Muscle of back (tissue), 13 donors: ENCODE measurements at places on chromosomes 12 and 14.

GRCh38 chr12:12673296-12673695 is 22.7 kb downstream of the GPR19 start:
- no peak for DNase-seq

DNA sequence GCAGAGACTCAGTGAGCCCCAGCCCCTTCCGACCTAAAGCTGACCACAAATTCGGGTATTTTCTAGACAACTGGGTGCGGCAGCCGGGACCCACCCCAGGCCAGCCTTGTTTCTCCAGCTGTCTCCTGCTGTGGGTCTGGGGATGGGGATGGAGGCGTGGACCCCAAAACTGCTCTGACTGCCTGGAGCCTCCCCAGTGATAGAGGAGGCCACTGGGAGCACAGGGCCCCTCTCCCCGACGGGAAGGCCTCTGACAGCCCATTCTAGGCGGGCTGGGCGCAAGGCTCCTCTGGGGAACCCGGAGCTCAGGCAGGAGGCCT is 38.2 kb upstream of the TDRD9 start:
- DNase-seq: no peak

DNA sequence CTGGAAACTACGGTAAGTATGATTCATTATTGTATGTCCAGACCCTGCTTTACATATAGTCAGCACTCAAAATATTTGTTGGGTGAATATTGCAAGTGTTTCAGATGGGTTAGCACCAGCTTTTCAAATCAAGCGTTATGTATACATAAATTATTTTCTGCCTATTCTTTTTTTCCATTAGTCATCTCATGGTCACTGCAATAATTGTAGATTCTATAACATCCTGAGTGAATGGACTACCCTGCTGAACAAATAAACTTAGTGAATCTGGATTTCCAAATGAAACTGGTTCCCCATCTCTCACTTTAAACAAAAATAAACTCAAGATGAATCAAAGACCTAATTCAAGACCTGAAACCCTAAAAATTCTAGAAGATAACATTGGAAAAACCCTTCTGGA is 152.3 kb downstream of the DIO2 start:
- DNase-seq: no peak

DNA sequence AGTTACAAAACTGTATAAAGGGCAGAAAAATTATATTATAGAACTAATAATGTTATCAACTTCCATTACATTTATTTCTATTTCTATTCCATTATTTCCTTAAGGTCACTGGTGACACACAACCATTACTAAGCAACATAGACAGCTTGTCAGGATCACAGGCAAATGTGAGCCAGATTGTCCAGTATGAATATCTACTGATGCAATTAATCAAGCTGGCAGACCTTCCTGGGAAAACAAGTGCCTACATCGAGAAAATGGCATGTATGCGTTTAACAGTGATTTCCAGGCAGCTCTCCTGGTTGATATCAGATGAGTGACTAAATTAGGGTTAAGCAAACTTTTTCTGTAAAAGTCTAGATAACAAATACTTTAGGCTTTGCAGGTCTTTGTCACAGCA is 36.9 kb upstream of the TSPAN8 start:
- DNase-seq: no peak

DNA sequence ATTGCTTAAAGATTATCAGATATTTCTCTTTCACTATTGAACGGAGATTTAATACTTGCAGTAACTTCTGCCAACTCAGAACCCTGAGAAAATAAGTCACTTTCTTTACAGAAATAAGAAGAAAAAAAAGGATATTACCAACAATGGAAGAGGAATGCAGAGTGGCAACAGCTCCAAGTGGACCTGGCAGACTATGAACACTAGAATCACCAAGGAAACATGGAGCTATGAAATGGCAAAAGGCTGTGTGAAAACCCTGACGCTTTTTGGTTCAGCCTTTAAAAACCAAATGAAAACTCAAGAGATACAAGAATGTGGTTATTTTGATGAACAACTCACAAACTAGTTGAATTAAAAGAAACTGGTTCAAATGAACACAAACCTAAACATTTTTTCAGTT is 17.7 kb downstream of the DTD2 start:
- DNase-seq: no peak

DNA sequence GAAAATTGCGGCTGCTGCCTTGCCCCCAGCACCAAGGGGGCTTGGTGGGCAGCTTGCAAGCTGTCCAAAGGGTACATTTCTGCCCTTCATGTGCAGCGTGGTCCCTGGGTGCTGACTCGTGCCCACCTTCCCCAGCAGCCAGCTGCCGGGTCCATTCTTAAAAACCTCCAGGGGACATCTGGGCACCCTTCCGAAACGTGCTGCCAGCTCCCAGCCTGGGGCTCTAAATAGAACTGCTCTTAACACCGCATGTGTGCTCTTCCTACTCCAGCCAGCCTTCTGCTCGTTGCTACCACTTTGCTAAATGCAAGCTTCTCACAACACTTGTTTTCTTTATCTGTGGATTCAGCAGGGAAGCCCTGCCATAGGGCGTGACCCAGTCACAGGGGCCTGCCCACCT is 66.0 kb downstream of the RIMBP2 start:
- no peak for DNase-seq

DNA sequence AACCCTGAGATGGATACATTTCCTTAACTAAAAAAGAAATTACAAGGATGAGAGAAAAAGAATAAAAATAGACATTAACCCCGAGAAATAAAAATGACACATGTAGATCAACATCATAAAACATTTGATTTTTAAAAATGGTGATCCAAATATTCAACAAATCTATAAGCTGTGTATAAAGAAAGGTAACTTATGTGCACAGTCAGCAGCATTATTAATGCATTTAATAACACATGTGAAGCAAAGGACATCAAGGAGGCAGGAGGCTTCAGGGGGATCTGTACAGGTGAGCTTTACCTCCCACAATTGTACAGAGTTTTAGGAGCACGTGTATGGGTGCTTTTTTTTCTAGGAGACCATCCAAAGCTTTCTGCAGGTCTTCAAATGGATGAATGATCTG is 76.1 kb downstream of the MED13L start:
- no peak for DNase-seq

GRCh38 chr12:39199351-39199750 is 243.6 kb downstream of the KIF21A start:
- no peak for DNase-seq

DNA sequence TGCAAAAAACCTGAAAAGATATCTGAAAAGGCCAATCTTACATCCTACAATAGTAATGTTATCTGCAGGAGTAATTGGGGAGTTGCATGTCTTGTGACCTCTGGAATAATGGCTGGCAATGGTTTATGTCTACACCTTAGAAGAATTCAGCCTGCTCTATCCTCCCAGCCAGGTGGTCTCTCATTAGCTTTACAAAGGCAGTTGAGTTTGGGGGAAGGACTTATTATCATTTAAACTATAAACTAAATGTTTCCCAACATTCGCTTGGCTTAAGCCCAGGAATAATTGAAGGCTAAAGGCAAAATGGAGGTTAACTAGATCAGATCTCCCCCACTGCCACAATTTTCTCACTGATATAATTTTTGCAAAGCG is 158.4 kb upstream of the SFSWAP start:
- DNase-seq: no peak

DNA sequence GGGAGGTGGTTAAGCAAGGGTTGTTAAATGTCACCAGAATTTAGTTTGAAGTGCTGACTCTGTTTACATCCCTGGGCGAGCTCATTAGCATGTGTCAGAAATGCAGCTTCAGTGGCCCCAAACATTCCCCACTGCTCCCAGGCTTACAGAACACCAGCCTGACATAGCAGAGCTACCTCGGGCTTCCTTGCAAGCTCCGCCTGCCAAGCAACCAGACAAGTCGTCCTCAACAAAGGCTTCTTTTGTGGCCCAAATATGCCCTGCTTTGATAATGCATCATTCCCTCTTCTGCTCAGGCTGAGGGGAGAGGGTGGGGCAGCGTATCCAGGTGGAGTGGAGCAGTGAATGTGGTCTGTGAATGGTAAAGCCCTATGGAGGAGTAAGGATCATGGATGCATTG is 28.0 kb downstream of the ERH start:
- DNase-seq: no peak

- DNase-seq: no peak
Observed at GRCh38 chr12:131832321-131833231, 4.4 kb downstream of the MMP17 start.

DNA sequence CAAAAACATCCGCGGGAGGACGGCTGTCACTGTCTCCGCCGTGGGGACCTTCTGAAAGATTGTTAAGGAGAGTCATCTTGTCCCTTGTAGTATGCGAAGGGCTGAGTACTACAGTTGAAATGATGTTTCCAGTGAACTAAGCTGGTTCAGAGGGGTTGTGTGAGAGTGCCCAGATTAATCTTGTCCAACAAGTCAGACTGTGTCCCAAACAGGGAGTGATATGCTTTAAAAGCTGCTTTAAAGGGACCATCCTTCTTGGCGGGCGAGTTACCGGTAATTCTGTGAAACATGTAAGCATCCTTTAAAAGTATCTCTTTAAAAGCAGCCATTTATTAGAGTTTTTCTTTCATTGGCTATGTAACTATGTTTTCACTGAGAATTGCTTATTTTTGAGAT is 1.1 kb downstream of the WDR20 start:
- DNase-seq: no peak

DNA sequence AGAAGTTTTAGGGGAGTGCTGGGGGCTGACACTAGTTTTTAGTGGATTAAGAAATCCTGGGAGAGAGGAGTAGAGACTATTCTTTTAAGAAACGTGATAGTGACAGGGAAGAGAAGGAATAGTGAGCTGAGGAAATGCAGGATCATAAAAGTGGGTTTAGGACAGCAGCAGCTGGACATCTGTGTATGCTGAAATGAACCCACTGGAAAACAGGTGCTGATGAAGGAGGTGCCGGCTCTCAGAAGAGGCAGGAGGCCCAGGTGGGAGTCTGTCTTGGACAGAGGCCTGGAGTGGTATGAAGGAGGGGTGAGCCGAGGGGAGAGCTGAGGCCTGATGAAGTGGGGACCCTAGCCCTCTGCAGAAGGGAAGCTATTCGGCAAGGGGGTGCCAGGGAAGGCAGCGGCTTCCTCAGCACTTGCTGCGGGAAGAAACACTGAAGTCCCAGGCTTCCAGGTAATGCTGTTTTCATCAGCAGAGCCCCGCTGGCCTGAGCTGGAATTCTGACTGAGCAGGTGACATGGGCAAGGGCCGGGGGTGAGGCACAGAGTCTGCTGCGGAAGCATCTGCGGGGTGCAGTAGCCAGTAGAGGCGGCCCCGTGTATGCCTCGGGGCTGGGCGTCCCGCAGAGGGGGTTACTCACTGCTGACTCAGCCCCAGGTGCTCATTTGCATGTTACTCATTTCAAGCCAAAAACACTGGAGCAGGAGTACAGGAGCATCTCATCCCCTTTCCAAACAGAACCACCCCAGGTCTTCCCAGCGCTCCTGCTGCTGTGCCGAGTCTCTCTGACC is 89.7 kb downstream of the TMCC3 start:
- peak; percentile 46 for DNase-seq

DNA sequence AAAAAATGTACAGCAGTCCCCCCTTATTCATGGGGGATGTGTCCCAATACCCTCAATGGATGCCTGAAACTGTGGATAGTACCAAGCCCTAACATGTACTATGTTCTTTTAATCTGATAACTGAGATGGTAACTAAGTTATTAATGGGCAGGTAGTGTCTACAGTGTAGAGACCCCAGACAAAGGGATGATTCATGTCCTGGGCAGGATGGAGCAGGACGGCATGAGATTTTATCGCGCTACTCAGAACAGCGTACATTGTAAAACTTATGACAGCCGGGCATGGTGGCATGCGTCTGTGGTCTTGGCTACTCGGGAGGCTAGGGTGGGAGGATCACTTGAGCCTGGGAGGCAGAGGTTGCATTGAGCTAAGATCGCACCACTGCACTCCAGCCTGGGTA is 37.1 kb downstream of the KIAA0586 start:
- DNase-seq: no peak

- no peak for DNase-seq
Observed at GRCh38 chr14:21454843-21455544, 929 bp downstream of the CHD8 start.

DNA sequence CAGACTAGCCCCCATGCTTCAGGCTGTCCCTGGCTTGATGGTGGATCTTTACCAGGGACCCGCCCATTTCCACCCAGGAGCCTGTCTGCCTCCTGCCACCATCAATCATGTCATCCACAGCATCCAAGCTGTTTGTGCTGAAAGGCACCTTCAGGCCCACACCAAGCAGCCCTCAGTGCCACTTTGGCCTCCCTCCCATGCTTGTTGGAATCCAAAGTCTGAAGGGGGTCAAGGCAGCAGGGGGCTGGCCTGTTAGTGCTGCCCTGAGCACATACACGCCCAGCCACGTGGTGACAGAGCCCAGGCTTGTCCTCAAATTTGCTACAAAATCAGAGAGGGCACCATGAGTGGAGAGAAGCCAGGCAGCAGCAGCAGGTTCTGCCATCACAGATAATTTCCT is 1146.8 kb downstream of the FSCB start:
- no peak for DNase-seq

- no peak for DNase-seq
Observed at GRCh38 chr14:21449899-21450216, 6.1 kb downstream of the CHD8 start.

DNA sequence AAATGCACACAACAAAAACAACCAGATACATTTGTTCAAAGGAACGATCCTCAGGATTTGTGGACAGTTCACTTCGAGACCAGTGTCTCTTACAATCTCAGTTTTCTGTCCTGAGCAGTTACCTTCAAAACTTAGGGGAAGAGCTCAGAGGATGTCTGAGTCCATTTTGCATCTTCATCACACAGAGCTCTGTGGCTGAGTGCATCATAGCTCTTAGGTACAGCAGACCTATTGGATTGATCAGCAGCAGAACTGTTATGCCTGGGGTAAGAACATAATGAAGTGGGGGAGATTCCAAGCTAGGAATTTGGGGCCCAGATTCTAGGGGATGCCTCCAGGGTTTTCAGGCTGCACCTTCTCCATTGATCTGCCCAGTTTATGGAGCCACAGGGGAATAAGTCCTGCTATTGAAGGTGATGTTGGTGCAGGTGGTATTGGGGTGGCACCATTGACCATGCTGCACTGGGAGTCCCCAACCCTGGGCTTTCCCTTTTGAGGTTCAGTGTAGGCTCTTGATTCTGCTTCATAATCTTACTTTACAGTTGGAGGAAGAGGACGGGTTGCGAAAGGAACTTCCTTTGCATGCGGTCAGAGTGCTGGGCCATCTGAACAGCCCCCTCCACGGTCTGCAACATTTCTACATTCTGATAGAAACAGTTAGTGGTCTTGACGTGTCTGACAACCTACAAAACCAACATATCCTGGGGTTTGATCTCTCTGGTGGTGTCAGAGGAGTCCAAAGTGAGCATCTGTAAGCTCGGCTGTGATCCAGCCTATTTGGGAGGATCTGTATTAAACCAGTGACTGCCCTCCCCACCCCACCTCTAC is 112.8 kb downstream of the CHST11 start:
- DNase-seq: no peak

GRCh38 chr12:19130224-19131024 is 891 bp downstream of the PLEKHA5 start:
- DNase-seq: peak; percentile 46

DNA sequence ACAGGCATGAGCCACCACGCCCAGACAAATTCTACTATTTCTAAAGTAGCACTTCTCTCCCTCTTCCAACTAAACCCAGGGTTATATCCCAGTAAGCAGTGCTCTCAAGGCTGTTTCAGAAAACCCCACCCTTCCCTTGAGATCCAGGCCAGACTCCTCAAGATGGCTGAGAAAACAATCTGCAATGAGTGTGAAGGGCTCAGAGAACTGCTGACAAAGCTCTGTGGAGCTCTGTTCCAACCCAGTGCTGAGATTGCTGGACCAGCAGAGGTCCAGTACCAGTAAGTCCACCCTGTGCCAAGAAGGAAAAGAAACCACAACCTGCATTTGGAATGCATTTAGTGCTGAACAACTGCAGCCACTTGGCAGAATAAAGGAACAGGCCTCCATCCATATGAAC is 3.7 kb upstream of the IFFO1 start:
- no peak for DNase-seq

GRCh38 chr12:72673853-72674252 is 401.7 kb downstream of the TRHDE start:
- peak; percentile 8 for DNase-seq
